ENCODE measurements at places on chromosomes 4 and X.

DNA sequence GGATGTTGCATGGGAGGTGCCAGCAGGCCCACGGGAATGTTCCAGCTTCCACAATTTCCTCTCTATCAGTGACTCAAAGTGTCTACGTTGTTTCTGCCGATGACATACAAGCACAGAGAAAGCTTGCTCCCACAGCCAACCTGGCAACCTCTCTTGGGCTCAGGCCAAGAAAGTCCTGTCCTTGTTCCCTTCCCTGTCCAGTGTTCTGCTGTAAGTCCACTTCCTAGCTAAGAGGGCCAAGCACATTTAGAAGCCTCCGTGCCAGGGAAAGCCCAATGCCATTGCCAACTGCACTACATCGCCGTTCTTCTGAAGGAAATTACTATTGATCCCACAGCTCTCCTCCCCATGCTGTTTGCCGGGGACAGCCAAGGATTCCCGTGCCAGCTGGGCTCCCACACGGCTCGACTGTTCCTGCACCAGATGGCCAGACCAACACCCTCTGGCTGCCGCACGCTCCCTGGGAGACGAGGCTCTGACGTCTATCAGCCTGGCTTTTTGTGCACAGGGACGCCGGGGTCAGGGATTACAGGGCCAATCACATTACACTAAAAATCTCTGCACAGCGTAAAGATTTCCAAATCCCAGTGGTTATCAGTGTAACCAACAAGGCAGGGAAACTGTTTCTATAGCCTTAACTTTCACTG, 284.0 kb downstream of the BCOR start:
- no peak for DNase-seq

- DNase-seq, result no peak
Measured at GRCh38 chr4:160514126-160514525, 1411.2 kb downstream of the RAPGEF2 start.

GRCh38 chrX:74242484-74243138, 61.4 kb upstream of the ZCCHC13 start:
- no peak for DNase-seq

DNA sequence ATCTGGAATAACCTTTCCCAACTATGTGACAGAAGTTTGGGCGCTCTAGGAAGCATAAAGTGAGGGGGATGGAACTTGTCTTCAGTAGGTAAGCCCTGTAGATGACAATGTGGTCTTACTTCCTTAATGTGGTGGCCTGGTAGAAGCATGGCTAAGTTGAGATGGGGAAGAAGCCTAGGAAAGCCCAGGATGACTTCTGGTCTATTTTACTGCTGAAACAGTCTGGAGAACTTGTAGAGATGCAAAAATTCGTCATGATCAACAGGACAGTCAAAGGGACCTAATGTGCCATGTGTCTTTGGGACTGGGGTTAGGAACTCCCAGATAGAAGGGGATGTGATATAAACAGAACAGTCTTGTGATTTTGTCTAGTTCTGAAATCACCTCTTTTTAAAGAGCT, 40.8 kb downstream of the CCNG2 start:
- no peak for DNase-seq

DNA sequence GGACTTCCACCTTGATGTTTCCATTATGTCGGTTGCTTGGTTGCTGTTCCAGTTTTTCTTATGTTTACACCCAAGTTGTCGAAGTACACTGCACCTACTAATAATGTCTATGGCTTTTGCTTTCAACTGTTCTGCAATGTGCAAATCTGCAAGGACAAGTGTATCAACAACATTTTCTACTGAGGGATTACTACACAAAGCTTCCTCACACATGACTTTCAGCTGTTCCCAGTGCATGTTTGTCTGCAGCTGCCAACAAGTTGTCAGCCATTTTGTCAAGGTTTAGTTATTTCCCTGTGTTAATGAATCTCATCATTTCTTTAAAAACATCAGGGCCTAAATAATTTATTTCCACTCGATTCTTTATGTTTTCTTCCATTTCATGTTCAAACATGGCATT, 45.4 kb upstream of the UGT2A3 start:
- DNase-seq, result no peak

DNA sequence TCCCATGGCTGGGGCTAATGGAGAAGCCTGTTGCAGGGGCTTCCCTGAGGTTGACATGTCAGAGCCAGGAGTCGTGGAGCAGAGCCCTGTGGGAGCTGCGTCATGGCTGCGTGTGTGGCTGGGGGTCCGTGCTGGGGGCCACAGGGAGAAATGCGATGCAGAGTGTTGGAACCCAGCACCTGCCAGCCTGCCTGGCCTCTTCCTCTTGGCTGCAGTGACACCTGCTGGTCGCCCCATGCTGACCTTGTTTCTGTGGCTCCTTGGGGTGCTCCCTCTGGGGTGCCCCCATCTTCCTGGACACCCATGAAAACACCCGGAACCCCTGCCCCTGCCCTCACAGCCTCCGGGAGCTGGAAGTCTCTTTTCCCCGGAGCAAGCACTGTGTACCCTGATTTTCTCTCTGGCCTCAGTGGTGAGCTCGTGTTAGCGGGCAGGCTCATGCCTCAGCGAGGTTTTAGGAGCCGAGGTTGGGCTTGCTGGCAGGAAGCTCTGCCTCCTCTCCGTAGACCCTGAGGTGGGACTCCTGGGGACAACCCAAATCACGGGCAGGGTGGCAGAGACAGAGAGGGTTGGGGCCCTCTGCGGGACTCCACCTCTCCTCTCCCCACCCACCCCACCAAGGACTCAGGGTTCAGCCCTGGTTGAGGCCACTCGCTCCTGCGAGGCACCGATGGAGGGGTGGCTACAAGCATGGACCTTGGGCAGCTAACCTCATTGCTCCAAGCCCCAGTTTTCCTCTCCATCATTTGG, 103.7 kb downstream of the SORCS2 start:
- DNase-seq, result no peak

- no peak for DNase-seq
Measured at GRCh38 chr4:126233483-126233882, 918.7 kb downstream of the FAT4 start.

- DNase-seq, result no peak
Measured at GRCh38 chr4:164894702-164895101, 17.7 kb downstream of the APELA start.

DNA sequence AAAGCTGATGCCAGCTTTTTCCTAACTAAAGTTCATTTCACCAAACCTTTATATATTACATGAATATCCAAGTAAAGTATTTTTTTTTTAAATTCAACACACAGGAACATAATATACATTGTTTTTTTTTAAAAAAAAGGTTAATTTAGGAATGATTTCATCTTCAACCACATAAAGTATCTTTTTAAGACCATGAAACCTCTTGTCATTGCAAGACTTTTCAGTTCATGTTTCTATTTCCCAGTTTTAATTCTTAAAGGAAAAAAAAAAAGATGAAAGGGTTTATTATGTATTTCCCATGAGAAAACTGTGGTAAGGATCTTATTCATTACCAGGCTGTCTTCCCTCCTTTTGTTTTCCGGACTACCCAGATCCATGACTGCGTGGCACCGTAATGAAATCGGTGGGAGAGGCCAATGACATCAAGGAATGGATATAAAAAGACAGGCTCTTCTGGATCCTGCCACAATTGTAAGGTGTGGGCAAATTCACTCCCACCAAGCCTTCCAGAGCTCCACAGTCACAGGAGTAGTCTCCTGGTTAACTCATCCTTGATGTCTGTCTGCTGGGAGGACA, 84.7 kb upstream of the CBR4 start:
- no peak for DNase-seq

- no peak for DNase-seq
Measured at GRCh38 chr4:155807021-155807420, 48.2 kb downstream of the GUCY1B1 start.

DNA sequence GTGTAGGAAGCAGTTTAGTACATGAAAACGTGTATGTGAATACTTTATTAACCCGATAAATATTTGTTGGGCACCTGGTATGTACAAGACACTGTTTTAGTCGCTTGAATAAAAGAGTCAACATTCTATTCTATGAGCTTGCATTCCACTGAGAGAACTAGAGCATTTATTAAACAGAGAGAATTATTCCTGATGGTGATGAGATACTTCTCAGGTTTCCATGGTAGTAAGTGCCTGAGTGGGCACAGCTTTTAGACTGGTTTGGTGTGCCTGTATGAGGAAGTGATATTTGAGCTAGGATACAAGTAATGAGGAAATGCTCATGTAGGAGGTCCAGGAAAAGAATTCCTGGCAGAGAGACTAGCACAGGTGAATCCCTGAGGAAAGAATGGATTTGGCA, 94.2 kb downstream of the ATP10D start:
- no peak for DNase-seq

- no peak for DNase-seq
Measured at GRCh38 chr4:121308828-121309227, 72.0 kb downstream of the QRFPR start.

- DNase-seq, result no peak
Measured at GRCh38 chr4:184201179-184201578, 16.5 kb downstream of the ENPP6 start.

- no peak for DNase-seq
Measured at GRCh38 chrX:134623293-134624045, 34.8 kb downstream of the PLAC1 start.

- no peak for DNase-seq
Measured at GRCh38 chr4:140691369-140691768, 64.8 kb downstream of the TBC1D9 start.

GRCh38 chr4:184364100-184364921, 110.0 kb downstream of the IRF2 start:
- no peak for DNase-seq

DNA sequence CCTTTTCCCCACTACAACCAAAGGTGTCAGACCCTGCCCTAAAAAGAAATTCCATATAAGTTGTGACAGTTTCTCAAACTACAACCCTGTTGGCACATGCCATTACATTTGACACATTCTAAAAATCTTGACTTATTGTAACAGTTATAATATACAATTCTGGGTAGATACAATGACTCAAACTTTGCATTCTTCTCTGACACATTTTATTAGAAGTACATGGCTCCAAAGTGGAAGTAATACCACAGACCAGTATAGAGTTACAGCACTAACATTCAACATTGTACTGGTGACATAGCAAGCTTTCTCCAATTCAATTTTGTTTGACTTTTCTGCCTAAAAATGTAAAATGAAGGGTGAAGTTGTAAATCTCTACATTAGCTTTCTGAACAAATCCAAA, 196.6 kb upstream of the ETNPPL start:
- no peak for DNase-seq

GRCh38 chr4:15756361-15756861, 21.7 kb upstream of the CD38 start:
- DNase-seq, result no peak

- no peak for DNase-seq
Measured at GRCh38 chrX:39767446-39767845, 330.3 kb downstream of the BCOR start.

DNA sequence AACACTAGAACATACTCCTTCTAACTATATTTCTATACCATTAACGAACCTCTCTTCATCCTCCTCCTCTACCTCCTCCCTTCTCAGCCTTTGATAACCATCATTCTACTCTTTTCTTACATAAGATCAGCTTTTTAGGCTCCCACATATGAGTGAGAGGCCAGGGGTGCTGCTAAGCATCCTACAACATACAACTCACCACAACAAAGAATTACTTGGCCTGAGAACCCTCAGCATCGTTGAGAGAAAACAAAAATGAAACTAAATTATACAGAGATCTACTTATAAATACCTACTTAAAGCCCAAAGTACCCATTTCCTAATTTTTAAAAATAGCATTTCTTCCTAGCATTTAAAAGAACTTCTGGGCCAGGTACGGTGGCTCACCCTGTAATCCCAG, 77.7 kb downstream of the CC2D2A start:
- no peak for DNase-seq

DNA sequence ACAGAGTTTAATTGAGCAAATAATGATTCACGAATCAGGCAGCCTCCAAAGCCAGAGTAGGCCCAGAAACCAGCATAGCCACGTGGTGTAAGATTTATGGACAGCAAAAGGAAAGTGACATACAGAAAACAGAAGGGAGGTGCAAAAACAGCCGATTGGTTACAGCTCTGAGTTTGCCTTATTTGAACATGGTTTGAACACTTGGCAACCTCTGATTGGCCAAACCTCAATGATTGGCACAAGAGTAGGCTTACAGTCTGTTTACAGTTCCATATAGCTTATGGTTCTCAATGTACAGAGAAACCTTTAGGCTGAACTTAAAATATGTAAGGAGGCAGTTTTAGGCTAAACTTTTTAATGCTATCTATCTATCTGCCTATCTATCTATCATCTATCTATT, 394.8 kb downstream of the CFAP47 start:
- DNase-seq, result no peak

DNA sequence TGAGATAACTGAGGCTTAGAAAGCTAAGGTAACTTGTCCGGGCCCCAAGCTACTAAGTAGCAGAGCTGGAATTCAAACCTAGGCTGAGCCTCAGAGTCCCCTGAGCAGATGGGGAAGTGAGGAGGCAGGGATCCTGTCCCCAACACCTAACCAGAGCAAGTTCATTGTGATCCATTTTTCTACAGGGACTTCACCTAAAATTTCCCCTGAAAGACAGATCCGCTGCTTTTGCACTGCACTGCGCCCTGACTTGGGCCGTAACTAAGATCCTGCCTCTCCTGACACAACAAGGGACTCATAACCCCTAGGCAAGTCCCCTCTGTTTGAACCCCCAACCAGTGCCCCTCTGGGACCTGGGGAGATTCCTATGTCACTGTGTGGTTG, 25.6 kb upstream of the MTM1 start:
- DNase-seq, result no peak

DNA sequence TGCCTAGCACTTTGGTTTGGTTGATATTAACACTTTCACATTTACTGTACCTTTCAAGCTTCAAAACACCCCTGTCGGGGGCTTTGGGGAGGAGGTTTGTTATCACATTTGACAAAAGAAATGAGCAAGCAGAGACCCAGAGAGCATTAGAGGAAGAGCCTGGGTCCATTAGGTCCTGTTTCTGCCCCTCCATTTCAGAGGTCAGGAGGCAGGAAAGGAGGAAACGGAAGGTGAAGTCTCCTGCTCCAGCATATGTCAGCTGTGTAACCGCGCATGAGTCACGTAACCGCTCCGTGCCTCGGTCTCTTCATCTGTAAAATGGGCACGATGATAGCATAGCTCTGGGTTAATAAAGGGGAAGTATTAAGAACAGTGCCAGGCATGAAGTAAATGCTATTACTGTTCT, 201.9 kb upstream of the BCOR start:
- no peak for DNase-seq

DNA sequence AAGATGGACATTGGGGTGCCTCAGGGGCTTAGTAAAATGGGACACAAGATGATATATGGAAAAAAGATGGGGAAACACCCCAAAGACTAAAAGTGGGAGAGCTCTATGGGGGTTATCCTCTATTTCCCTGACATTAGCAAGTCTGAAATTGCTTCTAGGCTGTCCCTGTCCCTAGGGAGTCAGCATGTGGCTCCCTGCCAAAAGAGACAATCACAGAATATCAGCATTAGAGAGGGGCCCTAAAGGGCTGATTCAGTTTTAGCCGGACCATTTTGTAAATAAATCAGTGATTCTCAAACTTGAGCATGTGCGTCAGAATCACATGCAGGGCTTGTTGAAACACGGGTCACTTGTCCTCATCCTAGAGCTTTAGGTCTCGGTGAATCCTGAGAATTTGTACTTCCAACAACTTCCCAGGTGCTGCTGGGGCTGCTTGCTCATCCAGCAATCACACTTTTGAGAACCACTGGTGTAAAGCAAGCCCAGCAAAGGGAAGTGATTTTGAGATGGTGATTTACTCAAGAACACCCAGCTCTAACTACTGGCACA, 165.3 kb upstream of the DGKK start:
- no peak for DNase-seq

- DNase-seq, result peak; percentile 44
Measured at GRCh38 chr4:184066584-184067300, 150.9 kb downstream of the ENPP6 start.
